ENCODE measurements at places on chromosomes 7 and 10.
A peak's percentile ranks its signal among the peaks of the same experiment; 100 is the strongest.

DNA sequence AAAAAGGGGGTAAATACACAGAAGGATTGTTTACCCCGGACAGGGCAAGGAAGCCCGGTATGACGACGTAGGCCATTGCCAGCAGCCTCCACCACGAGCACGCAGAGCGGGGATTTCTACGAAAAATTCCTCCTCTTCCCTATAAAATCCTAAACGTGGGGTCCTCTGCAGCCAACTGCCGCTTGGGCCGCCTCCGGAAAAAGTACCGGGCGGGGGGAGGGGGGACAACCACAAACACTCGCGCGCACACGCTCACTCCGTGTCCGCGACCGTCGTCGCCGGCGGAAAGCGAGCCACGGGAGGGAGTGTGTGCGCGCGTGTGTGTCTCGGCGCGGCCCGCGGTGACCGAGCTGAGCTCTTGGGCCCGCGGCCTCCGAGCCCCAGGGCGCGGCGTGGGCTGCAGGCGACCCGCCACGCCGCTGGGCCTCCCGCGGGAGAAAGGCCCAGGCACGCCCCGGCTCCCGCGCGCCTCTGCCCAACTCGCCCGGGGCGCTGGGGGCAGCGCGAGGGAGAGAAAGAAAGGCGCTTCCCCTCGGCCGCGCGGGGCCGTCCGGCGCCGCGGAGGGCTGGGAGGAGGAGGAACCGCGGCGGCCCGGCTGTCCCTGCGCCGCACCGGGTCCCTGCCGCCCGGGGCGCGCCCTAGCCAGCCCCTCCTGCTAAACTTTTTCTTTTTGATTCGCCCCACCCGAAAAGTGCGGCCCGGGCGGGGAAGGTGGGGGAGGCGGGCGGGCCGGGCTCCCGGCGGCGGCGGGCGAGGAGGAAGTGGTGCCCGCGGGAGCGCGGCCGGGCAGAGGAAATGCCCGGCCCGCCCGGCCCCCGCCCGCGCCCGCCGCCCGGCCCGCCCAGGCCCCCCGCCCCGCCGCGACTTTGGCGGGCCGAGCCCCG, 1.5 kb downstream of the CTBP2 start:
- peak; percentile 14 for DNase-seq

- no peak for DNase-seq
Observed at GRCh38 chr10:45235798-45236220, 79.6 kb downstream of the OR13A1 start.

- DNase-seq = peak; percentile 38
Observed at GRCh38 chr10:23742368-23742767, 303.5 kb downstream of the OTUD1 start.

DNA sequence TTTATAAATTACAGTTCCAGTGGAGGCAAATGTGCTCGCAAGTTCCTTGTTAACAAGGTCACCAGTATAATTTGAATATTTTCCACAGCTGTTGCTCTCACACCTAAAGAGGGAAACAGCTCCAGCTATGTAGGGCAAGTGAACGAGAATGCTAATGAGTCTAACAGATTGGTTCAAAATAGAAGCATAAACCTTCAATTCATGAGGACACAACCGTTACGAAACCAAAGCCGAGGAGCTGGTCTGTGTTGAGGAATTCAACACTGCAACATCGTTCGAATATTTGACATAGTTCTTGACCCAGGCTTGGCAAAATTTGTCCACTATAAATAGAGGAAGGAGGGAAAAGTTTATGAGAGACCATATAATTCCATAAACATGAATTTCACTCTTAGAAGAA, 161.3 kb downstream of the KLF6 start:
- peak; percentile 86 for DNase-seq

DNA sequence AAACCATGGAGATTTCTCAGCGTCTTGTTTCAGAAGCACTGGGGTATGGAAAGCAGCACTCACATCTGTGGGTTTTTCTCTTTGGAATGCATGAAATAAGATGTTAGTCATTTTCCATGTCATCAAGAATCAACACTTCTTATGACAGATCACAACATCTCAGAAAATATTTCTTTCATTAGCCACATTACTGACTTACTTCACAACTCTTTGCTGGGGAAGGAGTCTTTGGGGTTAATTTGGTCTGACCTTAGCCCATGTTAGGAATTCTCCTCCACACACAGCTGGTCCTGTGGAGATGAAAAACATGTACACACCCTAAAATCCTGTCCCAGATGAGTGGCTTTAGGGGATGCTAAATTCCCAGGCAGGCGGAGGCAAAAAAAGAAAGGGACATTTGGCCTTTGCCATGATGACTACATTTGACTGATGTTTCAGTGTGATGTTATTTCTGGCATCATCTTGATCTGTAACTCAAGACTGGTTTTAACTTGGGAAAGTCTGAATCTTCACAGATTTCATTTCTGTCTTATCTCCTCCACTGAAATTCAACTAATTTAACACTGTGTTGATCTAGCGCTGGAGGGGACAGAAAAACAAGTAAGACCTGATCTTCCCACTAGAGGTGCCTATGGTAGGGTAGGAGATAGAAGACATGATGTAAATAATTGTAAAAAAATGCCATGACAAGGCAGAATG, 363.2 kb downstream of the PRPF18 start:
- no peak for DNase-seq

- peak; percentile 13 for DNase-seq
Observed at GRCh38 chr7:56218510-56218909, 102.3 kb upstream of the NUPR2 start.

GRCh38 chr10:48495282-48496045, 109.4 kb downstream of the ARHGAP22 start:
- no peak for DNase-seq
